CD4-positive, alpha-beta T cell treated with Interleukin-15 for 1 hour (primary cell): ENCODE measurements at places on chromosomes 16 and 17.

DNA sequence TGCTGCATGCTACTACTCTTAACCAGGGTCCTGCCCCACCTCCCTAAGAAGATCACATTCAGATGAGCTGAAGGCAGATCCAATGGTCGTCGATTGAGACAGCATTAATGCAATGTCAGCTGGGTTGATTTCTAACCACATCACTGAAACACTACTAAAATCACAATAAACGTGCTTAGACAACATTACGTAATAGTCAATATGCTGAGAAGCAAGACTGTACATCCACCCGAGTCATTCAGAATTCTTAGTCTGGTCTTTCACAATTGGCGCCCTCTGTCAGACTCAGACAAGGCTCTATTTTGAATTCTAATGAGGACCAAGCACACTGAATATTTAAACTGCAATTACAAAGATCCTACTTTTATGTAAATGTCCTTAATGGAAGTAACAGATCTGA is 205.2 kb downstream of the STX8 start:
- DNase-seq, result no peak

DNA sequence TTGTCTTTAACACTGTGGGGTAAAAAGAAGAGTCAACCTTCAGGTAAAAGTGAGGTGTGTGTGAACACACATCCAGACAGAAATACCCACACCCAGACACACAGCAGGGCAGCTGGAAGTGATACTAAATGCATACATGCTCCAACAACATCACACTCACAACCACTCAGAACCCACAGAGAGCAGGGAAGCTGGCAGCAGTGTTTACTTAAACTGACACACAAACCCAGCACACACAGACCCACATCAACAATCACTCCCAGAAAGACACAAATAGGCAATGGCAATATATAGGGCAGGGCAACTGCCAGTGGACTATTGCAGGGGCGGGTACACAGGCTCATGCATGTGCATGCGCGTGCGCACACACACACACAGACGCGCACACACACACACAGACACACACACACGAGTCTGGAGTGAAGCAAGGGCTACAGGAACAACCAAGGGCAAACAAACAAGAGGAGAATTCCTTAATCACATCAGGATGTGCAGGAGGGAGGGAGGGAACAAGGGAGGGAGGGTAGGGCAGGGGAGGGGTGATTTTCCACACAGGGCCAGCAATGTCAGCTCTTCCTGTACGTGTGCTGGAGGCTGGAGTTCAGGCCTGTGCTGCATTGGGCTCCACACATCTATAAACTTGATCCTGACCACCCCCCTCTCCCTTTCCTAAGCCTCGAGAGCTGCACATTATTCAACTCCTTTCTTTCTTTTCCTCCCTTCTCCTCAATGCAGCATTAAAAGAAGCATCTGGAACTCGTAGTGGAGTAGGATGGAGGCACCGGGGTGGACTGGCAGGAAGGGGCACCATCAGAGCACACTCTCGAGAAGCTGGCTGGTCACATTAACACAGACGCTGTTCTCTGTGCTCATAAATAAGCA is 30.1 kb downstream of the HIC1 start:
- no peak for DNase-seq

DNA sequence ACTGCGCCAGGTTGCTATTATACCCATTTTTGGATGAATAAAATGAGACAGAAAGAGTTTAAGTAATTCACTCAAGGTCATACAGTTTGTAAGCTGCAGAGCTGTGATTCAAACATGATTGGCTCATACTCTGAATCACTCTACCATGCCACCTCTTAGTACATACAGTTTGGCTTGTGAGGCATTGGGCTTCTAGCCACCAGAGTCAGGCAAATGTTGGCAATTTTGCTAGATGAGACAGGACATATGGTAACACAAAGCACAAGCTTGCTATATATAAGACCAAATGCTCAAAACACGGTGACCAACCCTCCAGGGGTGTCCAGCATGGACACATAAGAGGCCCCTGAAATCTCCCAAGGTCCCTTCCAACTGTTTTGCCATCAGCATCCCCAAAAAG is 236.0 kb upstream of the IRX5 start:
- no peak for DNase-seq

DNA sequence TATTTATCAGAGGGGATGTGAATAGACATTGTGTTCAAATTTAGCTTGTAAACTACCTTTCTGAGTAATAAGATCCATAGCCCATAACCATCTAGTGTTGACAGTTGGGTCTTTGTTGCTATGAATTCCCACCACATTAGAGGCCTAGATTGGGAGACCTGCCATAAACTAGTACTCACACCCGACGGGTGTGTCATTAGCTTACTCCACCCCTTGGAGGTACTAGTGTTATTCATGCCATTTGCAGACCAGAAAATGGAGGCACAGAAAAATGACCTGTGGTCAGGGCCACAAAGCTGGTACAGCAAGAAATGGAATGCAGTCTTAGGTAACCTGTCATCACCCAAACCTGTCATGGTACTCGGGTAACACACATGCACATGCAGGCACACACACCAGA is 41.3 kb upstream of the BCAR1 start:
- no peak for DNase-seq

- no peak for DNase-seq
These were observed 792 bp downstream of the TMEM231 start for GRCh38 chr16:75555213-75555706.

DNA sequence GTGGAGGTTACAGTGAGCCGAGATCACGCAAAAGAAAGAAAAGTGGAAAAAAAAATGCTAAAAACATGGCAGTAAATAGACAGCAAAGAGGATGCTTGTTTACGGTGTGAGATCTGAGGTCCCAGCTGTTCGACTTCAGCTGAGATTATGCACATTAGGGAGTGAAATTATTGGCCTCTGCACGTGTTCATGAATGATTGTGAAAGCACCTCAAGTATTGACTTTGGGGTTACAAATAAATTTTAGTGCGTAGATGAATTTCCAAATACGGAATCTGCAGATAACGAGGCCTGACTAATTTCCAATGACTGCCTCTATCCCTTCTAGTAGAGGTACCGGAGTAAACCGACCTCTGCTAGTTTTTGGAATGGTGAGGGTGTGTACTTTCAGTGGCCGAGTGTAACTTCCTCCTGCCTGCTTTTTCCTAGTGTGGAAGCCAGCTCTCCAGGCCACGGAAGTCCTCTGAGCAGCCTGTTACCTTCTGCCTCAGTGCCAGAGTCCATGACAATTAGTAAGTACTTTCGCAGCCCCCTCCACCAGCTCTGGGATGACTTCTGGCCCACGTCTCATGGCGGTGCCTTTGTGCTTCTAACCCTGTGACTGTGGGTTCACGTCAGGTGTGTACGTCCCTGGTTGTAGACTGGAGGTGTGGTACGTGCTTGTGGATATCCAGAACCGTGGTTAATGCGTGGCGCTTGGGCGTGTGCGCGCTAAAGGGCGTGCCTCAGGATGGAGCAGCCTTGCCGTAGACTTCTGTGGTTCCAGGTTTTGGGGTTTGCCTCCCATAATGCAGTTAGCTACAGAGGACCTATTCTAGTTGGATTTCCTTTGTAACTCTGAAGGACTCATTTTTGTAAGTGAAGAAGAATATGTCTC is 102.1 kb downstream of the SNX29 start:
- no peak for DNase-seq

- no peak for DNase-seq
These were observed 3.0 kb downstream of the KRT38 start for GRCh38 chr17:41437769-41438168.

GRCh38 chr17:18241229-18241871 is 15.9 kb downstream of the LLGL1 start:
- no peak for DNase-seq

GRCh38 chr16:50667497-50668367 is 13.4 kb downstream of the SNX20 start:
- no peak for DNase-seq
